Esophagus squamous epithelium (tissue), 5 donors: ENCODE measurements at places on chromosomes 5 and 9.

DNA sequence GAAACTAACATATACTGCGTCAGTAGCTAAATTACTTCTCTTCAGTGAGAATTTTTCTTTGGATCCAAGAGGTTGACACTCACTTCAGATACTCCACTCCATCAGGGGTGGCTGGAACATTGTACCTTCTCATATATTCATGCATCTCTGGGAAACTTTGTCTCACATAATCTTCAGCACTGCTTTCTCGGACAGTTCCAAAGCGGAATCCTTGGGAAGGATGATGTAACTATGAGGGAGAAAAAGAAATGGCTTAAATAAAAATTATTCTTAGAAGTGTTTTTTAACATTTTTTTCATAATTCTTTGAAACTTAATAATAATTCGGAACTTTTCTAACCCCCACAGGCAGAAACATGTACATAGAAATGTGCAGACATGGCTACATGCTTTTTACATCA is 33.4 kb upstream of the PPP3R2 start:
- DNase-seq: no peak

GRCh38 chr9:76022317-76022716 is 131.8 kb downstream of the PCSK5 start:
- DNase-seq: no peak

GRCh38 chr9:87343816-87344430 is 153.7 kb upstream of the DAPK1 start:
- DNase-seq: no peak

GRCh38 chr9:110351009-110351467 is 13.4 kb upstream of the TXNDC8 start:
- DNase-seq: no peak

DNA sequence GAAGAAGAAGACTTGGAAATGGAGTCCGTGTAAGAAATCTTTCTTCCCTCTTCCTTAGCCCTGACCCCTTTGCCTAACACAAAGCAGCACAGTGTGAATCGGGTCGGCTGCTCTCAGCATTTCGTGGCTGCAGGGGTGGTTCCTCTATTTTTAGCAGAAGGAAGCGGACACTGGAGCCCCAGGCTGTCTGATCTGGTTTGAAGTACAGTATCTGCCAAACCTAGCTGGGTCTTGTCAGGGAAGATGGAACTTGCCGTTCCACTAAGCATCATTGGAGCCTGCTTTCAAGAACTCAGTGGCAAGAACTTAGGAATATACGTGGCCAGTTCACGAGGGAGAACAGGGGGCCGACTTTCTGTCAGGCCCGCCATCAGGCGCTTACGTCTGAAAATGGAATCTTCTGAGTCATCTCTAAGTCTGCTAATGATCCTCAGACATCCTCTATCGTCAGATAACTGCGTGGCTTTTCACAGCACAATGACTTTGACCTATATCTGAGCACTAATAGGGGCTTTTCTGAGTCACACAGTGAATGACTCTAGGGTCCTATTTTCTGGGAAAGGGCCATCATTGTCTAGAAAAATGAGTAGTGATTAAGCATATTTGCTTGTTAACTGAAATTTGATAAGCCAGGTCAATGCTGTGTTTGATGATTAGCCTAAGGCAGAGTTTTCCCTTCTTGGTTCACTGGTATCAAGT is 43.3 kb upstream of the NCS1 start:
- no peak for DNase-seq

DNA sequence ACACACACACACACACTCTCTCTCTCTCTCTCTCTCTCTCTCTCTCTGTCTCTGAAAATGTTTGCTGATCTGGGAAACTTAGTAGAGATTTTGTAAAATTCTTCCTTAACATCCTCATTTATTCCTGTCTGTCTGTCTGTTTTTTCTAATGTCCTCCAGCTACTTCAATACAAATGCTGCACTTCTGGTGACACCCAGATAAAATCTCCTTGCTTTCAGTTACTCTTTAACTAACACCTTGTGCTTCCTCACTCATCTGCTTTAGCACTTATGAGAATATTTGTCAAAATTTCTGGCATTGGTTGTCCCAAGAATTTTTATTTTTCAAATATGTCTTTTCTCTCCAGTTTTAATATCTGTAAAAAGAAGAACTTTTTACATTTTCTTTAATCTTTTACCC is 35.0 kb upstream of the ARRDC3 start:
- DNase-seq: no peak

- DNase-seq: no peak
Measured at GRCh38 chr5:997001-997474, 11.6 kb upstream of the NKD2 start.

DNA sequence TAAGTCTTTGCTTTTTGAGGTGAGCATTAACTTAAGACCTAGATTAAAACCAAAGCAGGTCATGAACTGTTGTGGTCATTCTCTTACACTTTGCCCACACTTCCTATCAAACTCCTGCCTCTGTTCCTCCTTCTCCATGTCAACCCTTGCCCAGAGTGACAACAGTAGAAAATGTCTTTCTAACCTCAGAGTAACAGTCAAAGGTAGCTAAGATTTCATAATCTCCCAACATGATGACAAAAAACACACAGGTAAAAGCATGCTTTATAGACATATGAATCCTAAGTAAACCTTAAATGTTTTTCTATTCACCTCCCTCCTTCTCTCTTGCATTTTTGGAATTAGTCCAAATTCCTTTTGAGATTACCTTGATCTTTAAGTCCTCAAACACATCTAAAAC is 422.3 kb downstream of the SPATA31D1 start:
- no peak for DNase-seq

DNA sequence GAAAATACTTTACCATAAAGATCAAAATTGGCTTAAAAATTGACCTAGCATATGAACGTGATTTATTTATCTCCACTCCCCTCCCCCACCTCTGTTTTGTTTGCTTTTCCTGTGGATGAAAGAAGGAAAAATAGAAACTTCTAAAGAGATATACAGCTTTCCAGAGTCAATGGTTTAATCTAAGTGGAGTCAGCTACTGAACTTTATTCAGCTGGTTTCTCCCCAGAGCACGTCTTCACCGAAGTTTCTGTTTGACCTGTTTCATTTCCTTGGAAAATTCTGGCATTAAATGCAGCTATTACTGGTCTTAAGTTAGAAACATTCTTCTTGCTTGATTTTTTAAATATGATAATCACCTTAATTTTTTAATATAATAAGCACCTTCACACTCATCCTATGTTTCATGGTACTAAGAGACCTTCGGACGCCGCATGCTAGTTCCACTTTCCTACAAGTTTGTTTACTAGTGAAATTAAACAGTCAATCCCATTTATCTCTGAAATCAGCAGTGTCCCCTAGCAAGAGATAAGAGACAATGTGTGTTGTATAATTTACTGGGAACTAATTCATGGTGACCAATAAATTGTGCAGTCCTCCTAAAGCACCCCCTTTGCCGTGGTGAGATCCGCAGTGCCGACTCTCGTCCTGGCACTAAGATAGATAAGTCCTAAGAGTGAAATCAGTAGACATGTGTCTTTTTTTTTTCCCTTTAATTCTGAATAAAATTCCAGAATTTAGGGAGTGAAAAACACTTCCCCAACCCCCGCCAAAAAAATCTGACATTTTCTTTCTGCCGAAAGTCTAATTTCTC is 89.9 kb downstream of the ARL15 start:
- no peak for DNase-seq

DNA sequence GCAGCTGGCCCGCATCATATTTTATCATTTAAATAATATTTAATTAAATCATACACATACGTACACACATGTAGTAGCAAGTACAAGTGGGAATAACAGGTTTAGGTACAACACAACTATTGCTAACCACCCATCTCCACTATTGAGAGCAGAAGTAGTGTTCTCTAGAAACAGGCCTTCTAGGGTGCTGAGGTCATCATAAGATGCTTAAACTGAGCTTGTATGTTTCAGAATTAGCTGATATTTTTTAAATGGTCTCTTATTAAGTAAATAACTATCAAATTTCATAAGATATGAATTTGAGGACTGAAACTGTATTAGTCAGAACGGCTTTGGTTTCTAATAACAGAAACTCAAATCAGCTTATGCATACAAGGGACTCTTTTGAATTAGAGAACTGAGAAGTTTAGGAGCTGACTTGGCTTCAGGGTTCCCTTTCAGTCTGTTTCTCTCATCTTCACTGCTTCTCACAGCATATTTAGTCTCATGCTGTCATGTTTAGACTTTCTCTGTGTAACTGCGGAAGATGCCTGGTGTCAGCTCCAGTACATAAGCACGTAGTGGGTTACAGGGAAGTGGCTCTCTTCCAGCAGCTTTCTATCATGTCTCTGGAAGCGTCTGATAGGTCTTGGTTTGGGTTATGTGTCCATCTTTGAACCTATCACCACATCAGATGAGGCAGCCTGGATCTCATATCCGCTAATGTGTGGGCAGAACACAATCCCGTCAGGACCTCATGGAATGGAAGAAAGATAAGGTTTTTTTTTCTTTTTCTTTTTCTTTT is 25.0 kb upstream of the OCLN start:
- no peak for DNase-seq

- no peak for DNase-seq
Measured at GRCh38 chr5:143065185-143065965, 295.2 kb downstream of the ARHGAP26 start.

DNA sequence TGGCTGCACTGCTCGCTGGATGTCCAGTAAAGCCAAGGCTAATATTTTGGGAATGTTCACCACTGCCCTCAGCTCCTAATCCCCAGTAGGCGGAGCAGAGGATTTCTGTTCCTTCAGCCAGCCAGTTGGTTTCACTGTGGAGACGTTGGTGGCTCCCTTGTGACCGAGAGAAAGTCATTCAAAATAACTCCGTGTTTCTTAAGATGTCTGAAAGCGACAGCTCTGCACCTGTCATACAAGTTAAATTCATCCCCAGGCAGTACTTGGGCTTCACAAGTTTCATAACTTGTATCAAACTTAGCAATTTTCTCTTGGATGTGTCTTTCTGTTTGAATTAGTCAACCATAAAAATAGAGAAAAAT is 382 bp upstream of the CDKN2B start:
- DNase-seq: no peak

GRCh38 chr9:13524245-13524644 is 244.8 kb upstream of the MPDZ start:
- no peak for DNase-seq

GRCh38 chr9:97411440-97411788 is 482 bp upstream of the TDRD7 start:
- no peak for DNase-seq

DNA sequence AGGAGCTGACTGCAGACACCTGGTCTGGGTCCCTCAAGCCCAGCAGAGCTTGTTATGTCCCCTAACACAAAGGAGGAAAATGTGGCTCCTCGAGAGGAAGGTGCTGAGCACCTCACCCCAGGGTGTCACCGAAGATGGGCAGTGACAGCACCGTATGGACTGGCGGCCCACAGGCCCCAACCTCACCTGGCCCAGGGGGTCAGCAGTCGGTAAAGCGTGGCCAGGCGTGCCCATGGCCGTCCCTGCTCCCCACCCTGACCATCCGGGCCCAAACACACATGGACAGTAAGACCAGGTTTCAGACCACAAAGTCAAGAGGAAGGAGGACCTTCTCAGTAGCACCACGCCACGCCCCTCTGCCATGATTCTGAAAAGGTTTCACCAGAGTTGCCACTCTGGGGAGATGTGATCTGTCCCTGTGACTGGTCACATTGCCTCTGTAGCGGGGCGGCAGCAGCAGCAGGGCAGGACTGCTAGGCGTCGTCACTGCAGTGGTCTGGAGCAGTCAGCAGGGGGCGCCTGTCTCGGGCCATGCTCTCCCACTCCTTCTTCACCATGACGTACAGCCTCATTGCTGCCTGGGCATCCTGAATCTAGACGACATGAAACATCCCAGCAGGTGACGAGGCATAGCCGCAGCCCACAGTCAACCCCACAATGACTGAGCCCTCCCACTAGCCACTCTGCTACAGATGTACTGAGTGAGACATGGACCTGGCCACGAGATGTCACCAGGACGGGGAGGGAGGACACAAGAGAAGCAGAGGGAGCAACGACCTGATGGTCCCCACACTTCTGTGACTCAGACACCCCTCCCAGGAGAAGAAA is 11.1 kb downstream of the REXO4 start:
- no peak for DNase-seq

- DNase-seq: no peak
Measured at GRCh38 chr9:97853844-97854695, 1.0 kb downstream of the FOXE1 start.

GRCh38 chr5:53733853-53734252 is 173.4 kb downstream of the NDUFS4 start:
- no peak for DNase-seq

GRCh38 chr5:60382716-60383115 is 317.2 kb downstream of the DEPDC1B start:
- DNase-seq: no peak

- no peak for DNase-seq
Measured at GRCh38 chr9:13427587-13427986, 148.1 kb upstream of the MPDZ start.

DNA sequence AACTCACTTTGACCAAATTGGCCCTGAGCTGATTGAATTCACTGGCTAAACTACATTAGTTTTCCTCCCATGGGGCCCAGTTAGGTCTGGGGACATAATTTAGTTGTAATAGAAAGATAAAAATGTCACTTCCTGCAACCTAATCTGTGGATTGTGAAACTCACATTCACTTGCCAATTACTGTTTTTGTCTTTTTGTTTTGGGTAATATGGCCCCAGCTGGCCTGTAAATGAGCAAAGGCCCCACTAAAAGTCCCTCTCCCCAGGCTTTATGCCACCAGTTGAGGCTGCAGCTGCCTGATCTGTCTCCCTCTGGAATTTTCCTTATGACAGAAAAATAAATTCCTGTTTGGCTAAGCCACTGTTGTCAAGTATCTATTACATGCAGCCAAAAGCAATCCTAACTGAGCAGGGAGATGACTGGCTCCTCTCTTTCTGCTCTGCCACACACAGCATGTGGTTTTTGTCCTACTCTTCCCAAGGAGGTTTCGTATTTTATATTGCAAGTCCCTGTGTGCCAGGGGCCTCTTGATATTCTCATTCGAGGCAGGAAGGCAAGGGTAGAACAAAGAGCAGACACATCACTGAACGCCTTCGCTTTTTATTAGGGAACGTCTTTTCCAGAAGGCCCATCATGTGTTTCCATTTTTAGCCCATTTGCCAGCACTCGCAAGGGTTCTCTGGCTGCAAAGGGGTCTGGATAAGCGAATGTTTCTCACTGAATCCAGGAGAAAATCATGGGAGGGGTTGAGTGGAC is 24.1 kb upstream of the SLC25A48 start:
- no peak for DNase-seq

GRCh38 chr9:90137801-90138200 is 504.8 kb downstream of the DIRAS2 start:
- no peak for DNase-seq

GRCh38 chr9:126390923-126391322 is 64.3 kb downstream of the MVB12B start:
- no peak for DNase-seq

DNA sequence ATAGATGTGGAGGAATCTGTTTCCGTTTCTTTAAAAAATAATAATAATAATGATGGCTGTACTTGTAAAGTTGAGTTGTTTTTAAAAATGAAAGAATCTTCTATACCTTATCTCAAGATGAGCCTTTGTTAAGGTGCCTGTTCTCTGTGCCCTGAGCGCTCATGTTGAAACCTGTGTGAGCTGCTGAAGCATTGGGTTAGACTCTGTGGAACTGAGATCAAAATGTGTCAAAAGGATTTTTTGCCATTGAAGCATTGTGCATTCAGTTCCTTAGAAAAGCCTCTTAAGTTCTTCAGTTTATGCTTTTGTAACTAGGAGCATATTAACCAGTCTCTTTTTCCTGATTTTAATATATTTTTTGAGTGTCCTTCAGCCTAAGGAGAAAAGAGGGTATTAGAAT is 67.7 kb downstream of the NUP214 start:
- no peak for DNase-seq

- DNase-seq: no peak
Measured at GRCh38 chr5:120803282-120803681, 339.2 kb downstream of the PRR16 start.

GRCh38 chr5:32231241-32231640 is 57.1 kb upstream of the GOLPH3 start:
- DNase-seq: no peak
